Esophagus (tissue), 2 donors: ENCODE measurements at places on chromosomes 4 and X. TPM values are rescaled to one million over a fixed set of nuclear protein-coding genes. Genes with fewer than 3 reads are reported as not detected.

FGFR3 gene
- 97.6 TPM for polyA plus RNA-seq

DAPP1 gene
- polyA plus RNA-seq = 40.6 TPM

DUSP21 gene
- not detected for polyA plus RNA-seq

SASH3 gene
- 2.8 TPM for polyA plus RNA-seq

ATP2B3 gene
- not detected for polyA plus RNA-seq

SLC9B2 gene
- polyA plus RNA-seq = 1.8 TPM

MAP7D2 gene
- polyA plus RNA-seq = 0.16 TPM

LYAR gene
- 17.2 TPM for polyA plus RNA-seq

DMP1 gene
- polyA plus RNA-seq = not detected

NAT8L gene
- polyA plus RNA-seq = not detected

FGG gene
- polyA plus RNA-seq = not detected

APLN gene
- polyA plus RNA-seq = 0.22 TPM

HERC3 gene
- polyA plus RNA-seq = 9.9 TPM

FREM3 gene
- not detected for polyA plus RNA-seq

SAT1 gene
- 644 TPM for polyA plus RNA-seq

VEGFC gene
- polyA plus RNA-seq = 2.3 TPM

VCX gene
- polyA plus RNA-seq = 0.05 TPM

GC gene
- not detected for polyA plus RNA-seq

ARMCX1 gene
- polyA plus RNA-seq = 4.0 TPM

CXXC4 gene
- polyA plus RNA-seq = 0.02 TPM

S100G gene
- not detected for polyA plus RNA-seq

CT47B1 gene
- polyA plus RNA-seq = not detected

VAMP7 gene
- 11.8 TPM for polyA plus RNA-seq

VCX3A gene
- not detected for polyA plus RNA-seq

PPEF2 gene
- polyA plus RNA-seq = not detected

BMP3 gene
- polyA plus RNA-seq = 0.05 TPM

CCSER1 gene
- 0.35 TPM for polyA plus RNA-seq

DDIT4L gene
- polyA plus RNA-seq = 0.27 TPM

GPR78 gene
- 8.9 TPM for polyA plus RNA-seq

LRBA gene
- polyA plus RNA-seq = 13.1 TPM

FGF2 gene
- 0.99 TPM for polyA plus RNA-seq

CSAG1 gene
- polyA plus RNA-seq = not detected

MSX1 gene
- 0.37 TPM for polyA plus RNA-seq

MAGEA2 gene
- not detected for polyA plus RNA-seq

SCML1 gene
- polyA plus RNA-seq = 12.5 TPM

MAGEC1 gene
- polyA plus RNA-seq = not detected

TLR6 gene
- polyA plus RNA-seq = 0.21 TPM

TCEAL6 gene
- polyA plus RNA-seq = not detected

VSIG4 gene
- polyA plus RNA-seq = 5.1 TPM

MID1 gene
- polyA plus RNA-seq = 4.7 TPM

PRICKLE3 gene
- polyA plus RNA-seq = 12.2 TPM

TXK gene
- polyA plus RNA-seq = 0.61 TPM

GYPE gene
- not detected for polyA plus RNA-seq

REPS2 gene
- polyA plus RNA-seq = 1.3 TPM

HPGD gene
- polyA plus RNA-seq = 60.9 TPM

MAGEA10 gene
- not detected for polyA plus RNA-seq
